ENCODE measurements at places on chromosomes 3 and 15.

- DNase-seq: no peak
Observed at GRCh38 chr3:115275896-115276295, 128.8 kb upstream of the ZBTB20 start.

- no peak for DNase-seq
Observed at GRCh38 chr3:52106951-52107611, 47.1 kb downstream of the POC1A start.

DNA sequence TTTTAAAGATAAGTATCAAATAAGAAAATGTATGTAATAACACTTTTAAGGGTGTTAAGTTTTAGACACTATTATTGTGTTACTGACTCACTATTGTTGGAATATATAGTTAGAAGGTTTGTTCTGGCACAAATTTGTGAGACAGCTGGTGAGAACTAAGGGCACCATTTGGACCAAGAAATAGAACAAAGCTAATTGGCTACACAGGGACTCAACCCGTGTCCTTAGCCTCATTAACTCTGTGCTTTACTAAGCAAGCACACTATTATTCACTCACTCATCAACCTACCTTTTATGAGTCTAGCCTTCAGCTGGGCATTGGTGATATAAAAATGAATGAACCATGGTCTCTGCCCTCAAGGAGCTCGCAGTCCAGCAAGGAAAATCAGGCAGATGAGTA is 4.1 kb upstream of the UNC13C start:
- DNase-seq: no peak

- no peak for DNase-seq
Observed at GRCh38 chr15:31397851-31398661, 71.4 kb downstream of the KLF13 start.

DNA sequence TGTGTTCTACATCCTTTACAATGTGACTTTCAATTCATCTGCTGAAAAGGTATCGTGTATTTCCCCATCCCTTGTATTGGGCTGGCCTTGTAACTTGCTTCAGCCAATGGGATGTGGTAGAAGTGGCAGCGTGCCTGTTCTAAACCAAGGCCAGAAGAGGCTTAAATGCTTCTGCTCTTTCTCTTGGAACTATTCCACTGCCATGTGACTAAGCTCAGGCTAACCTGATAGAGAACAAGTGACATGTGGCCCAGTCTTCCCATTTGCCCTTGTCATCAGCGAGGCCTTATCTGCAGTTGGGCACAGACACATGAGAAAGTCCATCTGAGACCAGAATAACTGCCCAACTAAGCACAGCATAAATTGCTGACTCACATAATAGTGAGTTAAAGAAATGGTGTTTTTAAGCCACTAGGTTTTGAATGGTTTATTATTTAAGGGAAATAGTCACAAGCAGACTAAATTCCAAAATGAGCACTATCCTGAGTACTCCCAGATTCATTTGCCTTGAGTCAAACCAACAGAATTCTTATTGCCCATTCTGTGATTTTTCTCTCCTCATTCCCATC is 230.2 kb downstream of the CPNE4 start:
- DNase-seq: no peak
